ENCODE measurements at places on chromosomes 12 and 14.

DNA sequence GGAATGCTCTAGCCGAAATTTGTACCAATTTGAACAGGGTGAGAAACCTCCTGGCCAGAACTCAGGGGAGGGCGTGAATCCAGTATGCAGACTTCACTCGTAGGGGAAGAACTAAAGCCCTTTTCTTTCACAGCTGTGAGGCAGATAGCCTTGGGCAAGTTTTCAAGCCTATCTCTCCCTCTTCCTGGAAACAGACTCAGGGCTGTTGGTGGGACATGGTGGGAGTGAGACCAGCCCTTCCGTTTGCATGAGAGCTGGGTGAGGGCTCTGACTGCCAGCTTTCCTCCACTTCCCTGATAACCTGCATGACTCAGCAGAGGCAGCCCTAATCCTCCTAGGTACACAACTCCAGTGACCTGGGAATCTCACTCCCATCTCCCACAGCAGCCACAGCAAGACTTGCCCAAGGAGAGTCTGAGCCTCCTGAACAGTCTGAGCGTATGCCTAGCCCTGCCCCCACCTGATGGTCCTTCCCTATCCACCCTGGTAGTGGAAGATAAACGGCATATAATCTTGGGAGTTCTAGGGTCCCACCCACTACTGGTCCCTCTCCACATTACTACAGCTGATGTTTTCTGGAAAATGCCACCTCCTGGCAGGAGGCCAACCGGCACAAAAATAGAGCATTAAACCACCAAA, 170.1 kb upstream of the AMIGO2 start:
- DNase-seq = no peak

GRCh38 chr14:87005280-87005679, 987.7 kb downstream of the GALC start:
- no peak for DNase-seq

- DNase-seq = no peak
Measured at GRCh38 chr12:57241402-57242310, 9.3 kb downstream of the STAC3 start.

- DNase-seq = no peak
Measured at GRCh38 chr12:54251667-54252284, 28.1 kb downstream of the CBX5 start.

GRCh38 chr12:49796606-49797448, 31.4 kb downstream of the NCKAP5L start:
- DNase-seq = no peak

DNA sequence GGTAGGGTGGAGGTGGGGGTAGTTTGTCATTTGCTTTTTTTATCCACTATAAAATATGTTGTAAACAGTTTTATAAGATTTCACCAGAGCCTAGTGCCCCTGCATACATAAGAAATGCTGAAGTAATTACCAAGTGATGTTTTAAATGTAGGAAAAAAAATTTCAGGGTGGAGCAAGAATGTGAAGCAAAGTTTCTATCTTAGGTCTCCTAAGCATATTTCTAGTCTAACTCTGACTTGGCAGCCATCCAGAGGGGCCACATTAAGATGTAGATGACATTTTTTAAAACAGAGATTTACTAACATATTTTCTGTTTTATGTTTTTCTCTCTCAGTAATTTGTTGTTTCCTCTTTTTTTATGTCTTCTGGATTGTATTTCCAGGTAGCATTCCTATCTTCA, 15.8 kb upstream of the KRAS start:
- DNase-seq = no peak

DNA sequence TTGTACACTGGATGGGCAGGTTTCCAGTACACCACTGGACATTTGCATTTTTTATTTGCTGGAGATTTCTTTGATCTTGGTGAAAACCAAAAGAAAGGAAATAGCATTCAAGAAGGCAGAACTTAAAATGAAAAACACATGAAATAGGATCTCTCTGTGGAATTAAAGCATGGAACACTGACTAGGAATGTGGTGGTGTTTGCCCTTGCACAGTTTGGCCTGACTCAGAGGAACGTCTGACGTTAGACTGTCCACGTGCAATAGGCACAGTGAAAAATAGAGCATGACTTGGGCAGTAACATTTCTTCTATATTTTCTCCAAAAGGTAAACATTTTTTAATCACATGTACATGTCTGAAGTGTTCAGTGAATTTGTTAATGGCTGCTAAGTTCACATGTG, 474.1 kb upstream of the PRICKLE1 start:
- DNase-seq = no peak

GRCh38 chr14:75401361-75401760, 26.5 kb upstream of the JDP2 start:
- DNase-seq = no peak

- DNase-seq = peak; percentile 73
Measured at GRCh38 chr14:100416921-100417860, 94.1 kb downstream of the SLC25A47 start.

- DNase-seq = peak; percentile 29
Measured at GRCh38 chr14:103031956-103032355, 25.4 kb downstream of the CDC42BPB start.

DNA sequence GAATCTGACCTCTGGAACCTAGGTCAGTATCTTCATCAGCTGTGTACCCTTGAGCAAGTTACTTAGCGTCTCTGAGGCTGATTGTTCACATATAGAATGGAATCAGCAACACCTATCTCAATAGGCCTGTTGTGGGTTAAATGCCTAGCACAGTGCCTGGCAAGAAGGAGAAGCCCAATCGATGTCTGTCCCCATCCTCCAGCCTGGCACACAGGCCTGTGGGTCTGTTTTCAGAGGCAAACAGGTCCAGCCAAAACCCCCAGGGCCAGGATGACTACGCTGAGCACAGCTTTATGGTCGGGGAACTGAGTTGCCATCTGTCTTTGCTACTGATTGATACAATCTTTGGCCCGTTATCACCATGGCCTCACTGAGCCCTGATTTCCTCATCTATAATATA, 89.2 kb downstream of the NUAK1 start:
- no peak for DNase-seq

Measured in endothelial cell (in vitro differentiated cells).